ENCODE measurements at places on chromosomes 11 and 22.

DNA sequence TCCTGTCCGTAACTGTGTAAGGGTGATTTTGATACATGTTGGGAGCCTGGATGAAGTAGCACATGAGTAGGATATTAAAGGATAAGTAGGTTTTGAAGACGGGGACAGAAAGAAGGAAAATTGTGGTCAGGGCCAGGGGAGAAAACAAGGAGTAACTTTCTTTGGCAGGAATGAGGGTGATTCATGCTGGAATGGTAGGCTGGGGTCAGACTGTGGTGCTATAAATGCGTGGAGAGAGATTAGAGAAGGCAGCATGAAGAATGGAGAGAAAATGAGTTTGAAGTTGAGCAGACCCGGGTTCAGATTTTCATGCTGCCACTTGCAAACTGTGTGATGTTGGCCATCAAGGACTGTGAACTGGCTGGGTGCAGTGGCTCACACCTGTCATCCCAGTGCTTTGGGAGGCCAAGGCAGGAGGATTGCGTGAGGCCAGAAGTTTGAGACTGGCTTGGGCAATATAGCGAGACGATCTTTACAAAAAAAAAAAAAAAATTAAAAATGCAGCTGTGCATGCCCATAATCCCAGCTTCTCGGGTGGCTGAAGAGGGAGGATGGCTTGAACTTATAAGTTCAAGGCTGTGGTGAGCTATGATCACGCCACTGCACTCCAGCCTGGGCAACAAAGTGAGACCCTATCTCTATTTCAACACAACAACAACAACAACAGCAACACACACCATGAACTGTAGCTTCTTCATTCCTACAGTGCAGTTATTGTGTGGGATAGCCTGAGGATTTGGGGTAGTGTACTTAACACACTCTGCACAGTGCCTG is 22.3 kb downstream of the ZBTB16 start:
- peak; percentile 4 for DNase-seq

GRCh38 chr11:106391771-106392420 is 314.4 kb downstream of the AASDHPPT start:
- peak; percentile 84 for DNase-seq

GRCh38 chr11:12223771-12224536 is 113.6 kb downstream of the MICAL2 start:
- DNase-seq: no peak

DNA sequence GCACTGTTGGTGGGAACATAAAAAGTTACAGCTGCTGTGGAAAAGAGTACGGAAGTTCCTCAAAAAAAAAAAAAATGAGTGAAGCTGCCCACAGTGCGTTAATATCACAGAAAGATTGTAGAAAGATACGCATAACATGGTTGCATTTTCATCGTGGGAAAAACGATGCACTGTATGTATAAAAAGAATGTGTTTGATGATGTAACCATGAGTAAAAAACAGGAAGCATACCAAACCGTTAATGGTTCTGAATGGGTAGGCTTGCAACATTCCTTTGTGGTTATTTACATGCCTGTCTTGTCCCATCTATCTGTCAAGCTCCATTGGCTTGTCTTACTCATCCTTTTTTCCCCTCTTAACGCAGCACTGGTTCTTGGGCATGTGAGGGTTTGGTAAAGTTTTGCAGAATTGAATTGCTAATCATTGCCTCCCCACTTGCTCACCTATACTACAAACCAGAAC is 33.8 kb upstream of the DKK3 start:
- DNase-seq: peak; percentile 99

DNA sequence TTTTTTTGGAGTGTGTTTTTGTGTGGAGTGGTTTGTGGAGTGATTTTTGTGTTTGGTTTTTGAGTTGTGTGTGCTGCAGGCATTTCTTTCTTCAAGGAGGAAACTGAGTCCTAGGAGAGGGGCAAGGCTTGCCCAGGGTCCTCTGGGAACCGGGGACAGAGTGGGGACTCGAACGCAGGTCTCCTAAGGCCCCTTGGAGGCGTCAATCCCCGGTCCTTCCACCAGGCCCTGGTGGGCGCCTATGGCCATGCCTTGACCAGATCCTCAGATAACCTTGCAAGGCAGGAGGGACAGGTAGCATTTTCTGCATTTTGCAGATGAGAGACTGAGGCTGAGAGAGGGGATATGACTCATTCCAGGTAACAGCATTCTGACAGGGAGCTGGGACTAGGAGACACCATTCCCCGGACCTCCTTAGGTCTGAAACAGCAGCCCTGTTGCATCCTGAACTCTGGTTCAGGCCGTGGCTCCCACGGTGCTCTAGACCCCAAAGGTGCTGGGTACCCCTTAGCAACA is 39.1 kb downstream of the MYO7A start:
- DNase-seq: no peak

DNA sequence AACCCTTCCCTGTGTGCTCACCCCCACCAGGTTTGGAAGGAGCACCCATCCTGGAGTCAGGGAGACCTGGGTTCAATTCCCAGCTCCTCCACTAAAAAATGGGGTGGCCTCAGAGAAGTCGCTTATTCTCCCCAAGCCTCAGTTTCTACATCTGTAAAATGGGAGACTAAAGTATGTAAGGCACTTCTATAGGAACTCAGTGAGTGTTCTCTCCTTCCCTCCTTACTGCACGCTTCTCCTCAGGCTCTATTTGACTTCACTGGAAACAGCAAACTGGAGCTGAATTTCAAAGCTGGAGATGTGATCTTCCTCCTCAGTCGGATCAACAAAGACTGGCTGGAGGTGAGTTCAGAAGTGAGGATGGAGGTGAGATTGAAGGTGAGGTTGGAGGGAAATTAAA is 11.3 kb downstream of the NCF4 start:
- DNase-seq: no peak

DNA sequence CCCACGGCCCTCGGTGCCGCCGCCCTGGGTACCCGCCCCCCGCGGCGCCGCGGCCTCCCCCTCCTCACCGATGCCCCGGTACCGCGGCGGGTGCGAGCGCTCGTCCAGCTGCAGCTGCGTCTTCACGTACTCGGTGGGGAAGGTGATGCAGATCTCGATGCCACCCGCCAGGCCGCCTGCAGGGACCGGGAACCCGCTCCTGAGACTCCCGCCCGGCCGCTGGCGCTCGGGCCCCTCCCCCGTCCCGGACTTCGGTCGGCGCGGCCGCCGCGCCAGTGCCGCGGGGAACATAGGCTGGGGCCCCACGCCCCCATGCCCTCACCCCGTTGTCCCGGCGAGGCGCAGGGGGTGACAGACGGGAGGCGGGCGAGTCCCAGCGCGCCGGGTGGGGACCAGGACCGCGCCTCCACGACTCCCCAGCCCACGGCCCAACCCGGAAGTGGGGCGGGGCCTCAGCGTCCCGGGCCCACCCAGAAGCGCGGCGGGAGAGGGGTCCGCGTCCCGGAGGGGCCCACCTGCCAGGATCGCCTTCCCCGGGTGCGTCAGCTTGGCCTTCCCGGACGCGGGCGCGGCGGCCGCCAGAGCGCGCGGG is 375 bp downstream of the SLC25A1 start:
- DNase-seq: peak; percentile 51

DNA sequence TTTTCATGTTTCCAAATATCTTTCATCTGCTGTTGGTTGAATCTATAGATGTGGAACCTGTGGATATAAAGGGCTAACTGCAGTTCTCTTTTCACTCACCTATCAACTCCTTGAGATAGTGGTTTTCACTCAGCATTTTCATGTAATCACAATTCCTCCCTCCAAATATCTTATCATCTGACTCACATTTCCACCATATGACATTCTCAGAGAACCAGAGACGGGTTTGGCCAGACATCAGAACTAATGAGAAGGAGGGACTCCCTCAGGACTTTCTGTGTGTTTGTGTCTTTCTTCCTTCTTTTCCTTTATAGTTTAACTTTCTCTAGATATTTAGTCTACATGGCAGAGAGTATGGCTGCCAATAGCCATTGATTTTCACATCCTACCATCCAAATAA is 134.8 kb upstream of the DDI1 start:
- no peak for DNase-seq

DNA sequence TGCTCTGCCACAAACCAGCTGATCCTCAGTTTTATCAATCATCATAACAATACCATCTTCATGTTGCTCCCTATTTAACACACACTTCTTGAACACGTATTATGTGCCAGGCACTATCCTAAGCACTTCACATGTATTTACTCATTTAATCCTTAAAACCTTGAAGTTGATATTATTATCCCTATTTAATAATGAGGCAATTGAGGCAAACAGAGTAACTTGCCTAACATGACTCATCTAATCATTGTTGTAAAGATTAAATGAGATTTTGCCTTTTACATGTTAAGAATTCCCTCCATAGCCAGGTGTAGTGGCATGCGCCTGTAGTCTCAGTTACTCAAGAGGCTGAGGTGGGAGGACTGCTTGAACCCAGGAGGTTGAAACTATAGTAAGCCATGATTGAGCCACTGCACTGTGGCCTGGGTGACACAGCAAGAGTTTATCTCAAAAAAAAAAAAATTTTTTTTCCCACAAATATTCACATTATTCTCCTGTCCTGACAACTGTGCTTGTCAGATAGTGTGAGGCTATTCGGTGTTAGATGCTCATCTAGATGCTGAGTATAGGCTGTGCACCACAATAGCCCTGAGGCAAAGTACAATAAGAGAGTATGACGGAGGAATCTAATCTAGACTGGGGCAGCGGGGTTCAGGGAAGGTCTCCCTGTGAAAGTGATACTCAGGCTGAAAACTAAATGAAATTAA is 13.4 kb downstream of the CKAP5 start:
- peak; percentile 12 for DNase-seq

- DNase-seq: peak; percentile 72
Measured at GRCh38 chr11:96257972-96258934, 84.7 kb downstream of the MAML2 start.
